AG09319 (cell line): ENCODE measurements at places on chromosomes 16 and 17.

- DNase-seq = no peak
Observed at GRCh38 chr17:80797741-80798594, 193.7 kb upstream of the CHMP6 start.

DNA sequence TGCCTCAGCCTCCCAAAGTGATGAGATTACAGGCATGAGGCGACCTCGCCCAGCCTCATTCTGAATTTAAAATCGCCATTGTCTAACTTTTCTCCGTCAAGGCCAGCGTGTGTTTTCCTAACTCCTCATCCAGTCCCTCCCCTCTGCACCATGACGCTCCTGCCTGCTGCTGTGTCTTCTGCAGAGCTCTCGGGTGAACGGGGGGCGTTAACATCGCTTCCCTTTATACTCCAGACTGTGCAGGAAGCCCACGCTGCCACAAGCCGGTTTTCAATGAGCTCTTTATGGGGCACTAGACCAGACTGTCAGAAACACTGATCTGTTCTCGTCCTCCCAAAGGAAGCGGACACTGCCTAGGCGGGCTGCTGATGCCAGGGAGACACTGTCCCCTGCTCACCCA is 13.2 kb downstream of the AANAT start:
- DNase-seq = no peak

- no peak for DNase-seq
Observed at GRCh38 chr16:88019821-88020515, 68.7 kb downstream of the BANP start.

DNA sequence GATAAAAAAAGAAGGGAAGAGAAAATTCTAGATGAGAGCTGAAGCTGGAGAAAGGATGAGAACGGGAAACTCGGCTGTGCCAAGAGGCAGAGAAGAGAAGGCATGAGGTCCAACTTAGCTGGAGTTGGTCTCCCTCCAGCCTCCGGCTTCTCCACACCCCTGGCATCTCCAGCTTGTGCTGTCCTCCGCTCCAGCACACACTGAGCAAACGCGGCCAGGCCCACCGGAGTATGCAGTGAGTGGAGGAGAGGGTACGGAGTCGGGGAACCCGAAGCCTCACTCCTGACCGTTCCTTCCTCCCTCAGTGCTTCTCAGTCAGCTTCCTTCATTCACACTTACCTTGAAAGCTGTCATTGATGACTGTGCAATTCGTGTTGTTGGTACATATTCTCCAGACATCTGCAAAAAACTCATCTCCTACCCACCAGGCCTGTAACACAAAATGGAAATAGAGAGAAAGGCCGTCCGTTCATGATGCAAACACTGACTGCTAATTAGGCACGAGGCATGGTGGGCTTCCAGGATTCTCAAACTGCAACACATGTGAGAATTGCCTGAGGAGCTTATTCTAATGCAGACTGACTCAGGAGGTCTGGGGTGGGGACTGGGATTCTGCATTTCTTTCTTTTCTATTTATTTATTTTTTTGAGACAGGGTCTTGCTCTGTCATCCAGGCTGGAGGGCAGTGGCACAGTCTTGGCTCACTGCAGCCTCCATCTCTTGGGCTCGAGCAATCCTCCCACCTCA is 37.0 kb downstream of the EMP2 start:
- no peak for DNase-seq

GRCh38 chr17:7266784-7267183 is 4.5 kb upstream of the CLDN7 start:
- no peak for DNase-seq

DNA sequence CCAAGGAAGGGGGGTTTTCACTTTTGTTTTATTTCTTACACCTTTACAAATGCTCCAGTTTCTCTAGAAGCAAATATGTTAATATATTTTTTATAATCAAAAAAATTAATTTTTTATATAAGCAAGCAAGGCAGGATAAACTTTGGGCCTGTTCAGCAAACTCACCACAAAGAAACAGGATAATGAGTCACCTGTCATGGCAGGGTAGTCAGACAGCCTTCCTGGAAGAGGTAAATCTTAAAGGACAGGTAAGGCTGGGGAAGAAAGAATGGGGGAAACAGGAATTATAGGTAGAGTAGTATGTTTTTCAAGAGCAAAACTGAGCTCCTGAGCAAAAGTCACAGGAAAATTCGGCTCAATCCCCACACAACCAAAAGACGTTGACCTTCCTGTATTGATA is 186.3 kb upstream of the SOX9 start:
- DNase-seq = no peak

GRCh38 chr17:40341808-40342503 is 22.6 kb downstream of the GJD3 start:
- no peak for DNase-seq

- DNase-seq = no peak
Observed at GRCh38 chr17:34386697-34387550, 23.9 kb upstream of the CCL1 start.

DNA sequence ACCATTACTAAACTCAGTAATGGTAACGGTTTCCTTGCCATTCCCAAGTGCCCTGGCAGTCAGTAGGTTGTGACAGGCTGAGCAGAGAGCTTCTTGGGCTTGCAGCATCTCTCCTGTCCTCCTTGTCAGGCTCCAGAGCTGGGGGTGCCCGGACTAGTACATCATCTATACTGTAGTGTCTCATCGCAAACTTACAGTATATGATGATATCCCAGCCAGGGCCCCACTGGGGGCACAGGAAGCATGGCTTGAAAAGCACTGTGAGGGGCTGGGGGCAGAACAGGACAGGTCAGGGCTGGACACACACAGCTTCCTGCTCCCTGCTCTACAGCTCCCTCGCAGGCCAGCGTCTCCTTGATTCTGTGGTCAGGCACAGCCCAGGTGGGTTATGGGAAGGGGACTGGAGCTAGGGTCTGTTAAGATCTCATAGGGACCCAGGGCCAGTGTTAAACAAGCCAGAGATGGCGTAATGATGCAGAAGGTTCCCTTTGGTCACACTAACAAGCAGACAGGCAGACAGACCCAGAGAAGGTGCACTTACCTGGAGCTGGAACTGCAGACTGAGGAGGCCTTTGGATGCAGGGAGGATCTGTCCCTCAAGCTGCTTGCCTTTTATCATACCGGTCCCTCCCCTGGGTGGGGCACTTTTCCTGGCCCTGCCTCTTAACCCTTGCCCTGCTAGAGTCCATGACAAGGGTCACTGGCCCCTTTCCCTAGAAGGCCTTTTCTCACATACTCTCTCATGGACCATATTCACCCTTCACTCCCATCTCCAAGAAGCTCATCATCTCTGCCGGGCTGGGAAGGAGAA is 6.8 kb downstream of the ERAL1 start:
- no peak for DNase-seq

DNA sequence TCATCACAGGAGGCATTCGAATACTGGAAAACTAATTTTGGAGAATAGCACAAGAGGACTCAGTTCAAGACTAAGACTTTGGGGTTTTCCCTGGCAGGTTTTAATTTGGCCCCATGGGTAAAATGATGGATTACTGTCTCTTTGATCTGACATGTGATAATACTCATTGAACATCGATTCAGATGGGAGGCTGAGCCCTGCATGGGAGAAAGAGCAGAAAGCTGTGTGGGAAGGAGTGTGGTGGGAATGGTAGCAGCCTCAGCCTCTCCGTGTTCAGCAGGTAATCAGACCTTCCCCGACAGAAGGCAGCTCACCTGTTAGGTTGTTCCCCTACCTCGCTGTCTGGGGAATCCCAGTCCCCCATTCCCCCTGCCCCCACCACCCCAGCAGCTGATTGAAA is 124.7 kb upstream of the TNRC6C start:
- no peak for DNase-seq

- no peak for DNase-seq
Observed at GRCh38 chr16:22071331-22071910, 20.9 kb upstream of the VWA3A start.

- DNase-seq = no peak
Observed at GRCh38 chr17:81865733-81866439, 5.3 kb downstream of the ARHGDIA start.

DNA sequence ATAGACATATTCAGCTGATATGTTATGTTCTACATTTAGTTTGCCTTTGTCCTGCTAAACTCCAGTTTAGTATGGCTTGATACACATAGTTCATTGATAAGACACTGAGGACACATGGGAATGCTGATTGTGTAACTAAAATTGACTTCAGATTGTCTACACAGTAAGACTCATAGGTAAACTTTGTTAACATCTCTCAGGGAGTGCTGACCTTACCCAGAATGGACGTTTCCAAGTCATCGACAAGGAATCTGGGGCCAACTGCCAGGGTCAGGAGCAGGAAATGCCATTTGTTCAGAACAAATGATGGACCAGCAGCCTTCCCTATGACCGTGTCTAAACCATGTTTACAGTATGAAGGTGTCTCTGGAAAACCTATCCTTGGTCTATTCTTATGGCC is 58.7 kb downstream of the DYNLRB2 start:
- no peak for DNase-seq

DNA sequence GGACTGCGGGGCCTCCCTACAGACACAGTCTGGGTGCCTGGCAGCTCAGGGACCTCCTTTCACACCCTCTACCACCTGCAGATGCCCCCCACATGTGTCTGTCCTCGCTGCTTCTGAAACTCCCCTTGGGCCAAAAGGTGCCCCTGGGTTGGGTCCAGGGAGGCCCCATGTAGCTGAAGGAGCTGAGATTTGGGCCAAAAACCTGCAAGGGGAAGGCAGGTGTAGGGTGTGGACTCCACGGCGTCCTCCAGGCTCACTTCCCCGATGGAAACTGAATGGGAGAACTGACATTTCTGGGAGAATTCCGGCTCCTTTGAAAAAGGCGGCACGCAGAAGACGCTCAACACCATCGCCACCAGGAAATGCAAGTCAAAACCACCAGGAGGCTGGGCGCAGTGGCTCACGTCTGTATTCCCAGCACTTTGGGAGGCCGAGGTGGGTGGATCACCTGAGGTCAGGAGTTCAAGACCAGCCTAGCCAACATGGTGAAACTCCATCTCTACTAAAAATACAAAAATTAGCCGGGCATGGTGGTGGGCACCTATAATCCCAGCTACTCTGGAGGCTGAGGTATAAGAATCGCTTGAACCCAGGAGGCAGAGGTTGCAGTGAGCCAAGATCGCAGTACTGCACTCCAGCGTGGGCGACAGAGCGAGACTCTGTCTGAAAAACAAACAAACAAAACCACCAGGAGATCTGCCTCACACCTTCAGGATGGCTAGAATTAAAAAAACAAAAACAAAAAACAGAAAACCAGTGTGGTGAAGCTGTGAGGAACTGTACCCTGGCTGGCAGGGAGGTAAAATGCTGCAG is 13.2 kb upstream of the BAIAP2 start:
- DNase-seq = no peak

GRCh38 chr17:78019367-78019975 is 61.0 kb downstream of the TNRC6C start:
- DNase-seq = no peak

DNA sequence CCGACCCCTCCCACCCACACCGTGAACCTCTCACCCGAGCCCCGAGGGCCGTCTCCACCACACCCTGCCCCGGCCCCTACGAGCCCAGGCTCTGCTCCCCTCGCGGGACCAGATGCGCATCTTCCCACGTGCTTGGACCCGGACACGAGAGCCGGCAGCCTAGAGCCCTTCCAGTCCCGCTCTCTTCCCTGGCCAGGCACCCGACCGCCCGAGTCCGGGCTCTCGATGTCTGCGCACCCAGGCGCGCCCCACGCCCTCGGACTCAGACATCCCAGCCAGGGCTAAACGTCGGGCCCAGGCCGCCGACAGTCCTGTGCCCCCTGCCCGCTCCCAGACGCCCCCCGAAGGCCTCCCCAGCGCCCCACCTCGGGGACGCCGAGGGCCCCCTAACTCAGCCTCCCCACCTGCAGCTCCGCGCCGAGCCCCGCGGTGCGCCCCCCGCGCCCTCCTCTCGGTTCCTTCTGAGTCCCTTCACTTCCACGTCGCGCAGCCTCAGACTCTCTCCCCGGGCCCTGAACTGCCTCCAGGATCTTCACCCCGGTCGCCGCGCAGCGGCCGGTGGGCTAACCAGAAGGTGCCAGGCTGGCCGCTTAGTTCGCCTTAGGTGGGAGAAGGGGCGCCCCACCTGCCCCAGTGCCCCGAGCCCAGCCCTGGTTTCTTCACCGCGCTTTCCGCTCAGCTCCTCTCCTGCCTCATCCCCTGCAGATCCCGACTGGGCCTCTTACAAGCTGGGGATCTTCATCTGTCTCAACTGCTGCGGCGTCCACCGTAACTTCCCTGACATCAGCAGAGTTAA is 688 bp downstream of the ADAP2 start:
- no peak for DNase-seq

DNA sequence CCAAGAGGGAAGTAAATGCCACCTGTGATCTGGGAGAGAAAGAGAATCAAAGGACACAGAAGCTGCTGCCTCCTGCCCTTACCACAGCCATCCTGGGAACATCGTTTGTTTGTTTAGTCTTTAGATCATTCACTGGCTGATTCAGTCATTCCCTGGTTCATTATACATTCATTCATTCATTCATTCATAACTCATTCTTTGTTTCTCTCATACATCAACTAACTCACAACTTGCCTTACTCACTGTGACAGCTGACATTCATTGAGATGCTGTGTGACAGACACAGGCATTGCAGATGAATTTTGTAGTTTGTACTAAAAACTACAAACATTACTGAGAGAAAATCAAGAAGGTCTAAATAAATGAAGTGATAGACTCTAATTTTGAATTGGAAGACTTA is 291.0 kb upstream of the TNRC6C start:
- DNase-seq = no peak

DNA sequence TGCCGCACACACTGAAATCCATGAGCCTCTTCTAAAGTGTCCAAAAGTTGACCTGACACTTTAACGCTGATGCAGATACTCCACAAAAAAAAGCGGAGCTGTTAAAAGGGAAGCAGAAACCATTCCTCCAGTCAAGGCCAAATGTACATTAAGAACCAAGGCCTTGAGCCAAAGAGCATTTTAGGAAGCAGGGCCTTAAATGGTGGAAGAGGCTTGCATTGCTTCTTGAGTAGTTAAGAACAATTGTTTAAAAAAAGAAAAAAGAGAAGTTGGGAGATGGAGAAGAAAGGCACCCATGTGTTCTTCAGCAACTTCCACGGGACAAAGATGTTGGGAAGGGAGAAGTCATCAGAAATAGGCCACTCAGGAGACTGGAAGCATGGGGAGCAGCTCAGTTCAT is 6.3 kb downstream of the ZFHX3 start:
- DNase-seq = no peak

DNA sequence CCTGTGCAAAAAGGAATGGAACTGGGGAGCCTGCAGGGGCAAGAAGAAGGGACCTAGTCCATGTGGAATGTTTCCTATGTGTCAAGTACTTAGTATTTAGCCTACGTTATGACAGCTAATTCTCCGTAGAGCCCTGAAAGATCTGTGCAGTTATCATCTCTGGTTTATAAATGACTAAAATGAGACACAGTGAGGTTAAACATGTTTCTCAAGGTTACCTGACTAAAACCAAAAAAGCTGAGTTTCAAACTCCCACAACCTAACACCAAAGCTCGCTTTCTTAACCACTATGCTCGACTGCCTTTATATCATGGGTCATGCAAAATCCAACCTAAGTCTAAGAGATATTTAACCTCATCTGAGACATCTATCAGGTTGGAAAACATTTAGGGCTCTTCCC is 53.3 kb upstream of the CCL2 start:
- no peak for DNase-seq
